ENCODE measurements at places on chromosomes 3 and 15.

DNA sequence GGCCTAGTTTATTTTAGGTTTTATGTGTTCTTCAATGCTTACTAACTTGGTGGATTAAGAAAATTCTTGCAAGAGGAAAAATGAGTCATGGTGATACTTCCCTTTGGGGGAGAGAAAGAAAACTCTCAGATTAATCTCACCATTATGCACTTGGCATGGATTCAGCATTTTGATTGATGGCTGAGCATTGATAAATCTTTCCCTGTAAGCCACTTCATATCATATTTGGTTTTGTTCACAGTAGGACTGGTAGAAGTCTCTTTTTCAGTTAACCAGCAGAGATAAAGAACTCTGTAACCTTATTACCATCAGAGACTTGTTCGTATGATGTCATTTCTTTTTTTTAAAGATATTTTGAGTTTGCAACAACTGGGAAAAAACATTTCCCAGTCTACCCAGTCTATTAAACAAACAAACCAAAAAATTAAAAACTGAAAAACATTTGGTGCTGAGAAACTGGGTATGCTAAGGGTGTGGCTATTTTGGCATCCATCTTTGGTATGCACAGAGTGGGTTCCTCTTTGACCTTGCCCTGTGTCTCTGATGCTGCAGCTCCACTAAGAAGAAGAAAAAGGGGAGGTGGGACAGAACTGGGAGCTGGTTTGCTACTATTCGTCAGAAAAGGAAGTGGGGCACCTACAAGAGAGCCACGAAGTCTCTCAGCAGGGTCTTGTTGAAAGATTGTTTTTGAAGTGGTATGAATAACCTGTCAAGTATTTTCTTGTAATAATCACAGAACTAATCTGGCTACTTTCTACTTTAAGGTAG is 17.2 kb downstream of the TMOD3 start:
- DNase-seq: peak; percentile 89

DNA sequence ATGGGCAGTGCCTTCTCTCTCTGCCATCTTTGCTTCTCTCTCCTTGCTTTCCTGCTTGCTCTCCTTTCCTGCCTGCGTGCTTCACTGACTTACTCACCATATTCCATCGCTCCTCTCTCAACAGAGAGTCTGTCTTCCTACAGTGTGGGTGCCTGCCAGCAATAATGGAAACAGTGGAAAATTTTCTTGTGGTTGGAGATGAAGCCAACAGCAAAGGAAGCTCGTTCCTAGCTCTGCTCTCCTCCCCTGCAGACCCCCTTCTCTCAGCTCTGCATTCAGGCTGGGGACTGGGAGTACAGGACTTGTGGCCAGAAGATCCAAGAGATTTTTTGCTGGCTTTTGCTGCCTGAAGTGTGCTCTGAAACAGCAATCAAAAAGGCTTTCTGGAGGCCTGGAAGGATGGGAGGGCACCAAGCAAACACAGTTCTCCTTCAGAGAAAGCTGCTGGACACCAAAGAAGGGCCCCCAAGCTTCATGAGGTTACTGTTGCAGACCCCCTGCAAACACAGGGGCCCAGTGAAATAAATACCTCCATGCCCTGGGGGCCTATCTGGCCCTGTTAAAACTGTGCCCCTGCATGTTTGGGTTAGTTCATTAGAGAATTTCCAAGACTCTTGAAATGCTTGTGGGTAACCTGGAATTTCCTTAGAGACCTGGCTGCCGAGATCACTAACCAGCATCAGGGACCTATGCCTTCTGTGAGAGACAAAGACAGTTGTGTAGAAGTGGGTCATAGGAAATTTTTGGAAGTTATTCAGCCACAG is 149.9 kb upstream of the RASGRP1 start:
- DNase-seq: no peak

GRCh38 chr3:149626671-149627070 is 31.2 kb downstream of the WWTR1 start:
- DNase-seq: no peak

- DNase-seq: no peak
Measured at GRCh38 chr3:127226457-127226856, 33.5 kb downstream of the PRR23E start.

GRCh38 chr15:62998262-62998890 is 44.2 kb upstream of the TPM1 start:
- DNase-seq: no peak

Measured in MV-4-11 (cell line).